ENCODE measurements at places on chromosomes 1 and 21.

- no peak for DNase-seq
These were observed 1.7 kb upstream of the KCNE2 start for GRCh38 chr21:34362136-34362444.

- no peak for DNase-seq
These were observed 15.9 kb downstream of the SLC27A3 start for GRCh38 chr1:153790966-153791647.

GRCh38 chr1:82015444-82015843 is 214.7 kb downstream of the ADGRL2 start:
- DNase-seq = no peak

DNA sequence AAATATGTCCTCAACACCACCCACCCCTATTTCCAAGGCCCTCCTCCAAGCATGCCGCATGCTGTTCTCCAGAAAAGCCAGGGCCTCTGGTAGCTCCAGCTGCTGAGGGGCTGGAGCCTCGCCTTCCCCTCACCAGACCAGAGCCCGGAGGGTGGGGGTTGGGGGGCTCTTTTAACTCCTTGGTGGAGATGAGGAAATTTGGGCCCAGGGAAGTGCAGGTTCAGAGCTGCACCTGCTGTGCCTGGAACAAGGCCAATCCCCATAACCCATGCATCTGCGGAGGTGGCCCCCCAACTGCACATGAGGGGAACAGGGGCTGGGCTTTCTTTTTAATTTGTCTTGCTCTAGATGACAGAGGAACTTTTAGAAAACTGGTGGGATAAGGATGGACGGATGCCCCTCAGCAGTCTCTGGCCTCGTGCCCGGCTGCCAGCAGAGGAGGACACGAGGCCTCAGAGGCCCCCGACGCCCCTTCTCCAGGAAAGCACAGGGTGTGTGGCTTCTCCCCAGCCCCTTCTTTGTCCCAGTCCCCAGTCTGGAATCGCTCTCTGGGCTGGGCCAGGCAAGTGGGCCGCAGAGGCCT is 550 bp upstream of the SELENON start:
- DNase-seq = no peak

GRCh38 chr1:201988601-201989000 is 6.2 kb downstream of the RNPEP start:
- no peak for DNase-seq

GRCh38 chr1:158145173-158145719 is 35.4 kb upstream of the CD1D start:
- no peak for DNase-seq

DNA sequence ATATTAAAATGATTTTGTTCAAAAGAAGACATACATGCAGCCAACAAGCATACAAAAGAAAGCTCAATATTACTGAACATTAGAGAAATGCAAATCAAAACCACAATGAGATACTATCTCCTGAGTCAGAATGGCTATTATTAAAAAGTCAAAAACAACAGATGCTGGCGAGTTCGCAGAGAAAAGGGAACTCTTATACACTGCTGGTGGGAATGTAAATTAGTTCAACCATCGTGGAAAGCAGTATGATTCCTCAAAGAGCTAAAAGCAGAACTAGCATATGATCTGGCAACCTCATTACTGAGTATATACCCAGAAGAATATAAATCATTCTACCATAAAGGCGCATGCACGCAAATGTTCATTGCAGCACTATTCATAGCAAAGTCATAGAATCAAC is 126.0 kb upstream of the HMCN1 start:
- DNase-seq = no peak

GRCh38 chr21:18298228-18298627 is 53.6 kb downstream of the CHODL start:
- DNase-seq = no peak

DNA sequence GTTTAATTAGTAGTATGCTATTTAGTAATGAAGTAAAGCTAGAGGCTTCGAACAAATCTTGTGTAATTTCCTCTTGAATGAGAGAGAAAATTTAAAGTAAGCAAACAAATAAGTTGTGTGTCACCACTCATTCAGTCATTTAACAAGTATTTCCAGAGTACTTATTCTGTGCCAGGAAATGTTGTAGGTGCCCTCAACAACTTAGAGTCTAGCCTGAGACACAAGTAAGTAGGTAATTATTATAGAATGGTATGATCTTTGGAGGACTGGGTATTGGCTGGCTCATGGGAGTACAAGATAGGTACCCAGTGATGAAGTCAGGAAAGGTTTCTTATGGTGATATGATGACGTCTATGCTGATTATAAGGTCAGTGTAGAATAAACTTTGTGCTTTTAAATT is 17.4 kb upstream of the METTL18 start:
- no peak for DNase-seq
